ENCODE measurements at places on chromosomes 2 and 18.
A peak's percentile ranks its signal among the peaks of the same experiment; 100 is the strongest.

DNA sequence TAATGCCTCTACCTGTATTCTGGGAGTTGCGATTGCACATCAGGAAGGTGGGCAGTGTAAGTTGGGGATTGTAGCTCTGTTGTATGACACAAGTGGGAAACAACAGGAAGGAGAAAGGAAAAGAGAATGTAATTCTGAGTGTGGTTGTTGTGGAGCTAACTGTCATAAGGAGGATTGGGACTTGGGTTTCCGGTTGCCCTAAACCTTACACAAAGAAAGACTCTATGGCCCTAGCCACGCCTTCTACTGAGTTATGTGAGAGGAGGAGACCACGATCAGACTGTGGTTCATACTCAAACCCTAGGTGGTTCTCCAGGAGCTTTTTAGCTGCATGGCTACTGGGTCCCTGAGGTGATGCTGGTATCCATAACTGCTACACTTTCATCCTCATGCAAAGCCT is 86.5 kb downstream of the TANC1 start:
- no peaks in the 10 kb centered on the region for H3K4me1 ChIP-seq
- DNase-seq, result no peak
- no peak overlapping the region for H3K4me3 ChIP-seq
- H3K27me3 ChIP-seq, result no peaks in the 10 kb centered on the region

GRCh38 chr18:10523544-10523943 is 2.3 kb upstream of the NAPG start:
- peaks cover 15% of the 10 kb centered on the region for H3K27me3 ChIP-seq
- peaks cover 36% of the 10 kb centered on the region for H3K4me1 ChIP-seq
- H3K36me3 ChIP-seq, result no peaks in the 10 kb centered on the region
- no peak for DNase-seq

- H3K4me3 ChIP-seq, result no peak overlapping the region
- DNase-seq, result no peak
- H3K27me3 ChIP-seq, result no peaks in the 10 kb centered on the region
Measured at GRCh38 chr18:79449551-79450288, 54.0 kb downstream of the NFATC1 start.

GRCh38 chr2:8927510-8928455 is 75.7 kb downstream of the MBOAT2 start:
- H3K36me3 ChIP-seq, result no peaks in the 10 kb centered on the region
- H3K27me3 ChIP-seq, result no peaks in the 10 kb centered on the region
- H3K4me3 ChIP-seq, result no peak overlapping the region
- no peak for DNase-seq
- no peak overlapping the region for H3K27ac ChIP-seq

DNA sequence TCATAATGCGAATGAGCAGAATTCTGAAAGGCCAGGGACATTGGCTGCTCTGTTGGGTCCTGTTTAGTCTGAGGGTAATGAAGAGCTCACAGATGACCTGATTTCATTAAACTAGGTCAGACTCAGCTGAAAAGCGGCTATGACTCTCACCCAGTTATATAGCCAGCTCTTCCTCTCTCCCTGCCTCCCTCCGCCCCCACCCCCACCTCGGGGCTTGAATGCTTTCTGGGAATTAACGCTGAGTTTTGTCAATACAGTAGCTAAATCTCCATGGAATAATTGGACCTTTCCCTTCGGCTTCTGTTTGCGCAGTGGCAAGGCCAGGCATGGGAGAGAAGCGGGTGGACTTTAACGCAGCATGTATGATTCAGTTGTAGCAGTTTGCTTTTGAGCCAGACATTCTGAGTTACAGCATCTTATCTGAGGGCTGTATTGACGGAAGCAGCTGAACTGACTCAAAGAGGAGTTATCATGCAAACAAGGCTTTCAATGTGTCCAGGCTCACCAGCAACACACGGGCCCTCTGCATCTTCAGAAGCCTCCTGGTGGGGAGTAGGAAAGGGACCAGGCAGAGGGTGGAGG is 110.6 kb downstream of the MYCN start:
- peaks cover under 1% of the 10 kb centered on the region for H3K4me1 ChIP-seq
- no peaks in the 10 kb centered on the region for H3K27me3 ChIP-seq
- no peak for DNase-seq
- no peak overlapping the region for H3K4me3 ChIP-seq
- no peak overlapping the region for H3K27ac ChIP-seq

DNA sequence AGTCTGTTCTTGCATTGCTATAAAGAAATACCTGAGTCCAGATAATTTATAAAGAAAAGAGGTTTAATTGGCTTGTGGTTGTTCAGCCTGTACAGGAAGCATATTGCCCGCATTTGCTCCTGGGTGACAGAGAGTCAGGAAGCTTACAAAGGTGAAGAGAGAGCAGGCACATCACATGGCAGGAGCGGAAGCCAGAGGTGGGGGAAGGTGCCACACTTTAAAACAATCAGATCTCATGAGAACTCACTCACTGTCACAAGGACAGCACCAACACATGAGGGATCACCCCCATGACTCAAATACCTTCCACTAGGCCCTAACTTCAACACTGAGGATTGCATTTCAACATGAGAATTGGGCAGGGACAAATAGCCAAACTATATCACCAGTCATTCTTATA is 124.8 kb upstream of the COL5A2 start:
- no peak overlapping the region for H3K4me3 ChIP-seq
- no peaks in the 10 kb centered on the region for H3K36me3 ChIP-seq
- peak overlapping the region; percentile 1 for H3K27ac ChIP-seq
- DNase-seq, result peak; percentile 45
- H3K27me3 ChIP-seq, result no peaks in the 10 kb centered on the region

DNA sequence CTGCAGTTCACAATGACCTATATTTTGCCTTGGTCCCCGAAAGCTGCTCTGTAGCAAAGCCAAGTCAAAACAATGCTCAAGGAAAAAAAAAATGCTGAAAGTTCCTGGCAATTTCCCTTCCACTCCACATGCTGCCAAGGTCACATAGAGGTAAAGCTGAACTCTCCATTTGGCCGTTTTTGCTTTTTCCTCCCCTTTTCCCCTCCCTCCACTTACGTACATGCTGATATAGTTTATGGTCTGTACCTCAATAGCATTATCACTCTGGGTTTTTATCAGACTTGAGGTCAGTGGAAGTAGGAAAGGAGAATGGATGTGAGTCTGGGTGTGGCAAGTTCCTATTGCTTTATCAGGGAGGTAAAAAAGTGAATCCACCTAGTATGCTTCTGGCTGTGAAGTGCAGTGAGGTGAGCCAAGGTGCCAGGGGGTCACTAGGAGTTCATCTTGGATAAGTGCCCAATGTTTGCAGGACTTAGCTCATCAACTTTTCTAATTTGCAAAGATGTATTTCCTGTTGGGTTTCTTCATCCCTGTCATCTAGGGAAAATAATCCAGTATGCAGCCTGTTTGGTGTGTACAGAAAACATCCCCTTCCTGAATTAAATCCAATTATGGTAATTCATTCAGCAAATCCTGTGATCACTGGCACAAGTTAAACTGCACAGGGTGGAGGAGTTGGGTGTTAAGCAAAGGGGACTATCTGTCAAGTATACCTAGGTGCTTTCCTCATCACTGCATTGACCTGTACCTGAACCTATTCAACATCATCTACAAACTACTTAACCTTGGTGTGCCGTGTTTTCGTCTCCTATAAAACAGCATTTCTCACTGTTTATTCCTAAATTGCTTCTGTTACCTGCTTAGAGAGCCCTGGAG is 124.3 kb upstream of the CYP26B1 start:
- H3K4me1 ChIP-seq, result no peaks in the 10 kb centered on the region
- no peak for DNase-seq

GRCh38 chr2:196743165-196743564 is 56.3 kb downstream of the GTF3C3 start:
- DNase-seq, result no peak
- H3K36me3 ChIP-seq, result no peaks in the 10 kb centered on the region
- H3K27ac ChIP-seq, result no peak overlapping the region
- H3K4me3 ChIP-seq, result no peak overlapping the region
- H3K4me1 ChIP-seq, result no peaks in the 10 kb centered on the region

- no peaks in the 10 kb centered on the region for H3K27me3 ChIP-seq
- no peak for DNase-seq
- H3K4me1 ChIP-seq, result no peaks in the 10 kb centered on the region
- no peak overlapping the region for H3K27ac ChIP-seq
- H3K36me3 ChIP-seq, result peaks cover 6% of the 10 kb centered on the region
Measured at GRCh38 chr18:51089691-51090090, 59.7 kb downstream of the SMAD4 start.

DNA sequence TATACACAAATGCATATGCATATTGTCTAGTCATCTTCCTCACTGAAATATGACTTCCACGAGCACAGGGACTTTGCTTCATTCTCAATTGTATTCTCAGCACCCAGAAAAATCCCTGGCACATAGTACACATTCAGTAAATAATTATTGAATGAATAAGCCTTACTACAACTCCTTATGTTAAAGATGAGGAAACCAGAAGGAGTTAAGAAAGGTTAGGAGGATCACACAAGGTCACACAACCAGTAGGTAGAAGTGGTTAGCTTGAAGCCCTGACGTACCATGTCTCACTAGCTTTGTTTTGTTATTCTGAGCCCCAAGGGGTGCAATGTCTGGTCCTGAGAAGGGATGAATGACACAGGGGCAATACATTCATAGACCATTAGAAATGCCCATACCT is 220.9 kb upstream of the PID1 start:
- no peak for DNase-seq
- H3K27me3 ChIP-seq, result no peaks in the 10 kb centered on the region
- H3K4me3 ChIP-seq, result no peak overlapping the region
- H3K36me3 ChIP-seq, result no peaks in the 10 kb centered on the region
- H3K27ac ChIP-seq, result no peak overlapping the region
- H3K4me1 ChIP-seq, result no peaks in the 10 kb centered on the region

DNA sequence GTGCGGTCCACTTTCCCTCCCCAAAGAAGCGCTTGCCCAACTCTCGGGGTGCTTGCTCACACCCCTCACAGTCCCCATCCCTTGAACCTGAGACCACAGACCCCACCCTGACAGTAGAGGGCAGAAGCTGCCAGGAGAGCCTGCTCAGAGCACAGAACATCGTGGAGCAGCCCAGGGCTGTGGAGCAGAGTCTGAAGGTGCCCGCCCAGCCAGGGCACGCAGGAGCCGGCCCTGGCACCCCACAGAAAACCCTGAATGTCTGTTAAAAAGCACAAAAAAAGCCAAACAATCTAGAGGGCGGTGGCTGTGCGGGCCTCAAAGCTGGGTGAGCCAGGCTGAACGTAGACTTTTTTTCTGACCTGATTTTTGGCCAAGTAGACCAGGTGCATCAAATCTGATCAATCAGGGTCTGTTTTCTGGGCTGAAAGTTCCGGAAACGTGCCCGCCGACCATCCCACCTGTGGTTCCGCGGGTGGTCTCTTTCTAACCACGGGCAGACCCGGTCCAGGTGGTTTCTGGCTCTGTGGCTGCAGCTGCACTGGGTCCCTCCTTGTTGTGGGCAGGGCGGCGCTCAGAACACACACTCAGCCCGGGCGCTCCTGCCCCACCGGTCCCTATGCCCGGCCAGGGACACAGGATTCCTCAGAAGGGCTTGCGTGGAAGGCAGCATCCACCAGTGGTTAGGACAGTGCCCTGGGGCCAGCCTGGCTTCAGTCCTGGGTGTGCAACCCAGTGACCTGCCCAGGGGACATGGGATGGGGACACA is 66.3 kb downstream of the SLC66A2 start:
- H3K36me3 ChIP-seq, result no peaks in the 10 kb centered on the region
- no peak for DNase-seq
- no peak overlapping the region for H3K27ac ChIP-seq
- no peaks in the 10 kb centered on the region for H3K27me3 ChIP-seq
- H3K4me1 ChIP-seq, result no peaks in the 10 kb centered on the region

- DNase-seq, result no peak
- no peak overlapping the region for H3K27ac ChIP-seq
- no peak overlapping the region for H3K4me3 ChIP-seq
- H3K4me1 ChIP-seq, result no peaks in the 10 kb centered on the region
- no peaks in the 10 kb centered on the region for H3K27me3 ChIP-seq
Measured at GRCh38 chr2:40997362-40997761, 545.5 kb upstream of the SLC8A1 start.

DNA sequence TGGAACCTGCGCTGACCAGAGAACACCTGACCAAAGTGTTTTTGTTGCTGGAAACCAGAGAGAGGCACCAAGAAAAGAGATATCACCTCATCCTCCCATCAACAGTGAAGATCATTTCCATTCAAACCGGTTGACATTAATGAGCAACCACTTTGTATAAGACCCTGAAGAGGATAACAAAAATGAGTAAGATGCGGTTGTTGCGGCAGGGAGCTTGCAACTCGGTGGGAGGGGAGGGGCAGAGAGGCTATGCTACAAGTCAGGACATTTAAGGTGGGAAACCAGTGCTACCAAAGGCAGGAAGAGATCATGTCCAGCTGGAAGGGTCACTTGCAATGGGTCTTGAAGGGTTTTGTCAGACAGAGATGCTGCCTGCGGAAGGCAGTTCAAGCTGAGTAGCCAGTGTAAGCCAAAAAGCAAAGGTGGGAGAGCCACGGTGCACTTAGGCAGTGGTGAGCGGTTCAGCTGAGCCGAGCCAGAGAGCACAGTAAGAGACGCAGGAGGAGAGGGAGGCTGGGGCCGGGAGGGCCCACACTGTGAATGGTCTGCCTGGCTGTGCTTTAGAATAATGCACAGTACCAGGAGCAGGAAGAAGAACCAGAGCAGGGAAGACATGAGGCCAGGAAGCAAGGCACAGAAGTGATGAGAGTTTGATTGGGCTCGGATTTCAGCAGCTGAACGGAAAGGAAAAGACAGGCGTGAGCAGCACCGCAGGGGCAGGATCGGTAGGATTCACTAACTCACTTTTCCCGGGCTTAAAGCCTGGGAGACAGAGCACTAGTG is 24.4 kb upstream of the DTNB start:
- H3K4me3 ChIP-seq, result no peak overlapping the region
- H3K27me3 ChIP-seq, result no peaks in the 10 kb centered on the region
- no peaks in the 10 kb centered on the region for H3K4me1 ChIP-seq
- H3K27ac ChIP-seq, result no peak overlapping the region
- no peak for DNase-seq

GRCh38 chr18:66873899-66874298 is 270.0 kb upstream of the CDH19 start:
- H3K27me3 ChIP-seq, result no peaks in the 10 kb centered on the region
- no peaks in the 10 kb centered on the region for H3K36me3 ChIP-seq
- no peak overlapping the region for H3K4me3 ChIP-seq
- no peak for DNase-seq
- H3K4me1 ChIP-seq, result no peaks in the 10 kb centered on the region

- peaks cover 2% of the 10 kb centered on the region for H3K36me3 ChIP-seq
- DNase-seq, result no peak
- H3K27me3 ChIP-seq, result no peaks in the 10 kb centered on the region
- H3K4me1 ChIP-seq, result peaks cover 76% of the 10 kb centered on the region
Measured at GRCh38 chr2:8480915-8481314, 200.9 kb upstream of the ID2 start.

GRCh38 chr18:54303408-54303807 is 34.1 kb downstream of the POLI start:
- H3K27ac ChIP-seq, result no peak overlapping the region
- H3K4me1 ChIP-seq, result no peaks in the 10 kb centered on the region
- no peaks in the 10 kb centered on the region for H3K36me3 ChIP-seq
- no peak for DNase-seq
- H3K4me3 ChIP-seq, result no peak overlapping the region
- H3K27me3 ChIP-seq, result no peaks in the 10 kb centered on the region

DNA sequence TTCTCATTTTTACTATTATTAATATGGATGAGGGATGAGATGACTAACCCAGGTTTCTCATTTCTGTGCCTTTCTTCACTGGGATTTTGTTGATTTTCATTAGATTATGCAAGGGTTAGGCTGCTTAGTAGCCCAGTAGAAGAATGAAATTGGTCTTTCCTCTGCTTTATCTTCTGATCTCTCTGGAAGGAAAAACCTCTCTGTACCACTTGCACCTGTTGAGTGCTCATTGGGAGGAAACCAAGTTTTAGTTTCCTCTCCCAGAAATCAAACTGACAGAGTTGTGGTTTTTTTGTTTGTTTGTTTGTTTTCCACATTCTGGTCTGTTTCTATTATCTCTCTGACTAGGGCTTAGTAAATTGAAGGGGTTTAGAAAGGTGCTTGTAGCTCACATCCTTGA is 60.8 kb downstream of the KIAA1328 start:
- H3K4me1 ChIP-seq, result no peaks in the 10 kb centered on the region
- H3K36me3 ChIP-seq, result no peaks in the 10 kb centered on the region
- no peaks in the 10 kb centered on the region for H3K27me3 ChIP-seq
- H3K27ac ChIP-seq, result no peak overlapping the region
